Fibroblast of mammary gland (primary cell): ENCODE measurements at places on chromosomes 1 and 21.

DNA sequence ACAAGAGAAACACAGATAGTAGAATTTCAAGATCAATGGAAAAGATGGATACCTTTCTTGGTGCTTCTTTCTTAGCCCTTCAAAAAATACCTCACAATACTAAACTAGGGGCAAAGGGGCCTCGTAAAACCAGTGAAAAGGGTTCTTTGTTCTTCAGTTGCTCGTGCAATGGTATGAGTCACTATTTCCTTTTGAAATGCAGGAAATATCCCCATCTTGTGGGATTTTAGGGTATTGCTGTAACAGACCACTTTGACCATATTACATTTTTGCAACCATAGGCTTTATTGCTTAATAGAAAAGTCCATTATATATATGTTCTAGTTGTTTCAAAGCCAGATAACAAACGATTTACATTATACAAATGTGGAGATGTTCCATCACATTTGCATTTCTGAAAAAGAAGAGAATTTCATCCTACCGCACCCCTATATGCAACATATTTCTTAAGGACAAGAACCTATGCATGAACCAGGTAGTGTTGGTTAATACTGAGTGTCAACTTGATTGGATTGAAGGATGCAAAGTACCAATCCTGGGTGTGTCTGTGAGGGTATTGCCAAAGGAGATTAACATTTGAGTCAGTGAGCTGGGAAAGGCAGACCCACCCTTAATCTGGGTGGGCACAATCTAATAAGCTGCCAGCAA, 88.6 kb upstream of the PKN2 start:
- peak; percentile 59 for DNase-seq

DNA sequence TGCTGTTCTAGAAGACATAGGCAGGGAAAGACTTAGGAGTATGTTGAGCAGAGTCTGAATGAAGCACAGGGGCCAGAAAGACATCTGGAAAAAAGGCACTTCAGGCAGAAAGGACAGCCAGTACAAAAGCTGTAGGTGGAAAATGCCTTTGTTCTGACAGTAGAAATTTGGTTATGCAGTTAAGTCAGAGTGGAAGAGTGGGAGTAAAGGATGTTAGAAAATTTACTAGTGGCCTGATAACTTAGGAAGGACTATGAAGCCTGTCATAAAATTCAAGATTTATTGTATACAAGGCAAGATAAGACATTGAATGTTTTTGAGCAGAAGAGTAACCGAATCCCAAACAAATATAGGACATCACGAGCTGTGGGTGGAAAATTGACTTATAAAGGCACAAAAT, 987.9 kb downstream of the PLA2G4A start:
- no peak for DNase-seq

DNA sequence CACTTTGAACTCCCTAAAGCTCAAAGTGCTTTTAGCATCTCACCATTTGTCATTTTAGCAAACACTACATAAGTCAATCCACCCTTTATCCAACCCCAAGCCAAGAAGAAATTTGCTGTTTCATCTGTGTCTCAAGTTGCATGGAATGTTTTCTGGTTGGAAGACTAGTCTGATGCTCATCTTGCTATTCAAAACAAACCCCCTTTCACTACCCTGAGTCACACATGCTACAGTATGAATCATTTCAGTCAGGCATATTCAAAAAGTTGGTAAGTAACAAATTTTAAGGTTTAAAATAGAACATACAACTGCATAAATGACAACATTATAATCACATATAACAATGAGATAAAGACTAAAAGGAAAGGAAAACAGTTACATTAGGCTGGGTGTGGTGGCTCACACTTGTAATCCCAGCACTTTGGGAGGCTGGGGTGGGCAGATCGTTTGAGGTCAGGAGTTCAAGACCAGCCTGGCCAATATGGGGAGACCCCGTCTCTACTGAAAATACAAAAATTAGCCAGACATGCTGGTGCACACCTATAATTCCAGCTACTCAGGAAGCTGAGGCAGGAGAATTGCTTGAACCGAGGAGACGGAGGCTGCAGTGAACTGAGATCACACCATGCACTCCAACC, 38.7 kb downstream of the DSTYK start:
- peak; percentile 98 for DNase-seq

DNA sequence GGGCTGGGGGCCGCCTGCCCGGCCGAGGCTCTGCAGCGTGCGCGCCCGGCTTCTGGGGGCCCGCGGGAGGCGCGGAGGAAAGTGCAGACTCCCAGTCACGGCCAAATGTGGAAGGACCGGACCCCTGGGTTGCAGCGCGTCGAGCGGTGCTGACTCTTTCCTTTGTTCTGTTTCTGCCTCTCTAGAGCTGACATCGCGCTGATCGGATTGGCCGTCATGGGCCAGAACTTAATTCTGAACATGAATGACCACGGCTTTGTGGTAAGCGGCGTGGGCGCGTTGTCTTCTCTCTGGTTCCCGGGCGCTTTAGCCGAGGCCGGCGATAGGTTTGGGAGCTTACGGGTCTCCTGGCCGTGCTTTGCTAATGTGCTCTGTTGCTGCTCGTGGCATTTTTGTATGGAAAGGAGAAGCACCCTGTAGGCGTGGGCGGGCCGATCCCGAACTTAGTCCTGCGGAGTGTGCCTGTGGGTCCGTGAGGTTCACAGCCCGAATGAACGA, 629 bp downstream of the PGD start:
- DNase-seq: peak; percentile 55

- DNase-seq: no peak
Measured at GRCh38 chr1:6885426-6885825, 100.2 kb downstream of the CAMTA1 start.

DNA sequence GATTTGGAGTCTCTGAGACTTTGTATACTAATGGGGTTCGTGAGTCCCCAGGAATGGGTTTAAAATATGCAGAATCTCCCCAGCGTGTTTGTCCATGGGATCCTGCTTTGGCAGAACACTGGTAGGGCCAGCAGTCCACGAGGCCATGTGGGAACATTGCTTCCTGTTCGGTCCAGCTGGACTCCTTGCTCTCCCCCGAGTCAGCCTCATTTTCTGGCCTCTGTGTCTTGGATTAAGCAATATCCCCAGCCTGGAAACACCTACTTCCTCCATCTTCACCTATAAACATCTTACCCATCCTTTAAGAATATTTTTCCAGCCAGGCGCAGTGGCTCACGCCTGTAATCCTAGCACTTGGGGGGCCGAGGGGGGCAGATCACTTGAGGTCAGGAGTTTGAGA, 142.4 kb downstream of the NAV1 start:
- DNase-seq: no peak

DNA sequence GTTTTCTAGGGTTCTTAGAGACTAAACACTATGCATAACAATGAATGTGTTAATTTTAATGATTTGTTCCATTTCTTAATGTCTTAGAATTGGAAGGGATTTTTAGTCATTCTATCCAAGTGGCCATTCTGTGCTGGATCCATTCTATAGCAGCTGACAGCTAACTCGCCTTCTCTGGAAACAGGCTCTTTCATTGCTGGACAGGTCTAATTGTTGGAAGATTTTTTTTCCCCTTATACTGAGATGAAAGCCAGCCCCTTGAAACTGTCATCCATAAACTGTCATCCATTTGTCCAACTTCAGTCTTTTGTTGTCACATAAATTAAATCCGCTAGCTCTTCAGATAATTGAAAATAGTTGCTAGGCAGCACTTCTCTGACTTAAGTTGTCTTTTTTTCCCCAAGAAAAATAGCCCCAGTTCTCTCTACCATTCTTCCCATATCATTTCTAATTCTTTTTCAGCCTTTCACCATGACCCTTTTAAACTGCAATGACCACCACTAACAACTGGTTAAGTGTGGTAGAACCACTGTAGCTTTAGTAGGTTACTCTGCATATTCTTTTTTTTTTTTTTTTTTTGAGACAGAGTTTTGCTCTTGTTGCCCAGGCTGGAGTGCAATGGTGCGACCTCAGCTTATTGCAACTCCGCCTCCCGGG, 19.7 kb downstream of the AK4 start:
- no peak for DNase-seq

DNA sequence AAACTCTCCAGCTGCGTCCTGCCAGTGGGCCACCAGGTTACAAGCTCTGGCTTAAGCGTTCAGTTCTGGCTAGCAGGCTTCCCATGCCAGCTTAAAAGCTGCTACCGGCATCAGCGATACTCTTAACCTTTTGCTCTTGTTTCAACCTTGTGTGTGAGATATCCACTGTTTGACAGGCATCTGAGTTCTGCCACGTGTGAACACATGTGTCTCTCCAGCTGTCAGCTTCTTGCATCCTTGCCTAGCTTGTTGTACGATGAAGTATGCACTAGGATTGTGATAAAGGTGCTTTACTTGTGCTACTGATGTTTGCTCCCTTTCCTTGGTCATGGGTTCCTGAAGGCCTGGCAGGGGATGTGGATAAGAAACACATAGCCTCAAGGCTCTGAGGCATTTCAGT, 201.6 kb downstream of the PRDM2 start:
- no peak for DNase-seq

DNA sequence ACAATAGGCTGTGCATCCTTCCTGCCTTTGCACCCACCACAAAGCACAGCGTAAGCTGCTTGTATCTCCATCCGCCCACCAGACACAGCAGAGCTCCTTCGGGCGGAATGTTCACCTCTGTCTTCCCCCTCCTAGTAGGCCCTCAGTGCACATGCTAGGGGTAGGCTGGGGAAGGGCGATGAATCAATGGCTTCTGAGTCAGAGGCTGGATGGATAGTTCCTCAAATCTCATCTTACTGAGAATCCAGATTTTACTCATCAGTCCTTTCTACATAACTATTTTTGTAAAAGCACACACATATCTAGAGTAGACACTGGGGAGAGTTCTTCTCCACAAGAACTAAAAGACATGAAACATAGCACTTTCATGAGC, 73.8 kb downstream of the BCAR3 start:
- DNase-seq: peak; percentile 93

DNA sequence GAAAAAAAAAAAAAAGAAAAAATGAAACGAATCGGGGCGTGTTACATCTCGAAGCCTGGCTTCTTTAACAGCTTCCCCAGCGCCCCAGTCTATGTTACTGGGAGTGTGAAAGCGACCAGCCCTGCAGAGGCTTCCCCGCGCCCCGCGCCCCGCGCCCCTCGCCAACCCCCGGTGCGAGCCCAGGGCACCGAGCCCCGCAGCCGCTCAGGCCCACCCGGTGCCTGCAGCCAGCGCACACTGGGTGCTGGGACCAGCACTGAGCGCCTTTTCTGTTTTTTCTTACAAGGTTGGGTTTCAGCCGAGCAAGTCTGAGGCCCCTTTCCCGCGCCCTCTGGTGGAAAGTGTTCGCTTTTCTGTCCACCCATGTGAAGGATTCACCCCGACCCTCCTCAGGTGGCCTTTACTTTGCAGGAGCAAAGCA, 42.1 kb upstream of the ZNF496 start:
- DNase-seq: peak; percentile 50

GRCh38 chr1:153515504-153516394, 20.0 kb downstream of the S100A6 start:
- DNase-seq: no peak

- DNase-seq: peak; percentile 56
Measured at GRCh38 chr1:44354268-44354839, 703 bp downstream of the ERI3 start.

DNA sequence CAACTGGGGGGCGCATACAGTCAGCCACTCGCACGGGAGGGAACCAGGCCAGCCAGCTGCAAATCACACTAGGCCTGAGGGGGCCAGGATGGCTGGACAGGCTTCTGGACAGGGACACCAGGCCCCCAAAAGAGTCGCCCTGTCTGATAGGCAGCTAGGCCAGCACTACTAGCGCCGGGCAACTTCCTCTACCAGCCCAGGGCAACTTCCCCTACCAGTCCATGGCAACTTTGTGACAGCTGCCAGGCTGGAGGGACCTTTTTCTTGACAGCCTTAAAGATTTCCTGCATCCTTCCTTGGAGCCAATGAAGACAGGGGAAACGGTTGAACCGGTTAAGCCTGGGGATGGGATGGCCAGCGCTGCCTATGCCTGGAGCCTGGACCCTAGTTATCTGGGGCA, 5.1 kb downstream of the IFFO2 start:
- no peak for DNase-seq

DNA sequence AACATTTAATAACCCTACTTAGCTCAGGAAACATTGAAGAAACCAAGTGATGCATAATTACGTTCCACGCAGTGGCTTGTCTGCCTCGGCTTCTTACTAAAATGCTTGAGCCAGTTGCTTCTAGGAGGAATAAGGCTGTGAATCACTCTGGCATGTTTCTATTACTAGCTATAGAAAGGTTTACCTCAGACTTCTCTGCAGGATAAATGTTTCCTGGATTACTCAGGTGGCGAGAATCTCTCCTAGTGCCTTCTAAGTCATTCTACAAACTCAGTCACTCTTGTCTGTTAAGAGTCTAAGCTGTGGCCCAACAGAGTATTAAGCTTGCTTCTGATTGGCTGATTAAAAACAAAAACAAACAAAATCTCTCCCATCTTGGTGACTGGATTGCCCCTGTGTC, 92.0 kb upstream of the RALGPS2 start:
- peak; percentile 85 for DNase-seq

DNA sequence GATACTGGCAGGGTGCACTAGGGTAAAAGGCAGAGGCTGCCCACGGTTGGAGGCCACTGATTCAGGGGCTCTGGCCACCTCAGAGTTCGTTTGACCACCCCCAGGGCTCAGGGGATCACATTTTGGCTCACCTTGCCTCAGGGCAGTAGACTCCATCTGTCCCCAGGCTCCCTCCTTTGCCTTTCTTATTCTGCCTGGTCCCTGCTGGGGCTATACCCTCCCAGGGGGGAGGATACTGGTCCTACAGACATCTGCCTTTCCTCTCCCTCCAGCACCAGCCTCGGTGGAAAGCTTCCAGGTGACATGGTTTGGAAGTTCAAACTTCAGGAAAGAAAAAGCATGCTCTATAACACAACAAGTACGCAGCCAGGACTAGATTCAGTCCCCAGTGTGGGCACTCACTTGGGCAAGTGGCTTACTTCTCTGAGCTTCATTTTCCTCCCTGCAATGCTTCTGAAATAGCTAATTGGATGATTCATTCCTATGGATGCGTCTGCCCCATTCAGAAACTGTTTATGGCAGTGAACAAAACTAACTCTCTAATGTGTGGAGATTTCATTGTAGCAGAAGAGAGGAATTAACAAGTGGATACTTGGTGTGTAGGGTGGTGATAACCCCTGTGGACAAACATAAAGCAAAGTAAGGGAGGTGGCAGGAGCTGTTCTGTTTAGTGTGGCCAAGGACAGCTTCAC, 154.8 kb downstream of the TRABD2B start:
- no peak for DNase-seq

DNA sequence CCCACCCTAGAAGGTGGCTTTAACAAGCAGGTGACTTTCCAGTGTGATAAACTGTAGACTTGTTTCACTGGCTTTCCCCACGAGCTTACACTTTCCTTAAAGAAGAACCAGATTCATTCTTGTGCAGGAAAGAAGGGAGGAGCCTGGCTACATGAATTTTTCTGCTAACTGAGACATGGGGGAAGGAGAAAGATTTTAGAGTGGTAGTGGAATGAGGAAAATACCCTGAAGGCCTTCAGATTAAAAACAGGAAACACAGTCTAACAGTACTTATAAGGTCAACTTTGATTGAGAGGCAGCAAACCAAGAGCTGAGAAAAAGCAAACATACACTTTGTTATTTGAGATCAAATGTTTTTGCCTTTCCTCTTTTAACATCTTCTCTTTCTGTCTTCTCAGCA, 640.9 kb upstream of the PLXNA2 start:
- no peak for DNase-seq

- no peak for DNase-seq
Measured at GRCh38 chr1:59383963-59384362, 87.1 kb downstream of the FGGY start.
